ENCODE measurements at places on chromosomes 11 and 22.
A peak's percentile ranks its signal among the peaks of the same experiment; 100 is the strongest.

DNA sequence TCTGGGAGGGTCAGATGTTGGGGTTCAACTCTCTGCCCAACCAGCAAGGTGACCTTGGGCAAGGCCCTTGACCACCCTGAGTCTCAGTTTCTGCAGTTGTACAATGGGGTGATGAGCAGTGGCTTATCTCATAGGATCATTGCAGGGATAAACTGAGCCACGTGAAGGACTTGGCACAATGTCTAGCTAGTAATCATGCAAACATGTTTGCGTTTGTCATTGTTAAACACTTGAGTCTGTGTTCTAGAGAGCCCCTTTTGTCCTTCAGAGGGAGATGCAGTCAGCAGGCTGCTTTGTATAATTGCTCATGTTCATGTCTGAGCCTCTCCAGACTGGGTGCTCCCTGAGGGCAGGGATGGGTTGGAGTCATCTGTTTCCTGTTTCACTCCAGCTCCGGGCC is 15.8 kb downstream of the CD82 start:
- DNase-seq: no peak

DNA sequence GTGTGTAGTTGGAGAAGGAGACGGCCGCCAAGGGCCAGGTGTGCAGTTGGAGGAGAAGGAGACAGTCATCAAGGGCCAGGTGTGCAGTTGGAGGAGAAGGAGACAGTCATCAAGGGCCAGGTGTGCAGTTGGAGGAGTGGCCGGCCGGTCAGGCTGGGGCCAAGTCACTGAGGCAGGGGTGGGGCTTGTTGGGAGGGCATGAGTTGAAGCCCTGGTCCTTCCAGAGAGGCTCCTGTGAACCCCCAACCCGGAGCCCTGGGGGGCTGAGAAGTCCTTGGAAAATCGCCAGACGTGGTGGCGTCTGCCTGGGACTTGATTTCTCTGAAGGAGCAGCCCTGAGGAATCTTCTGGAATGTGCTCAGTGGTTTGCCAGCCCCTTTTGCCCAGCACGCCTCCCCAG is 1320.5 kb downstream of the BRD1 start:
- DNase-seq: no peak

GRCh38 chr22:50640857-50641647 is 13.1 kb upstream of the ARSA start:
- DNase-seq: no peak

DNA sequence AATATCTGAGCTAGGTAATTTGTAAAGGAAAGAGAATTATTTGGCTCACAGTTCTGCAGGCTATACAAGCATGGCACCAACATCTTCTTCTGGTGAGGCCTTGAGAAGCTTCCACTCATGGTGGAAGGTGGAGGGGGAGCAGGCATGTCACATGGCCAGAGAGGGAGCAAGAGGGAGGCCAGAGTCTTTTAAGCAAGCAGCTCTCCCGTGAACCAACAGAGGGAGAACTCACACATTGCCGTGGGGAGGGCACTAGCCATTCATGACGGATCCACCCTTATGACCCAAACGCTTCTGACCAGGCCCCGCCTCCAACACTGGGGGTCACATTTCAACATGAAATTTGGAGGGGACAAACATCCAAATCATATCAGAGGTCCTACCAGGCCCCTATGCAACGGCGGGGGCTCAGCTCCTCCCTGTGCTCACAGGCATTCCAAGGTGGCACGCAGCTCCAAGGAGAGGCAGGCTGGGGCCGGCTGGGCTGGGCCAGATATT is 4.6 kb downstream of the C11orf96 start:
- DNase-seq: no peak

DNA sequence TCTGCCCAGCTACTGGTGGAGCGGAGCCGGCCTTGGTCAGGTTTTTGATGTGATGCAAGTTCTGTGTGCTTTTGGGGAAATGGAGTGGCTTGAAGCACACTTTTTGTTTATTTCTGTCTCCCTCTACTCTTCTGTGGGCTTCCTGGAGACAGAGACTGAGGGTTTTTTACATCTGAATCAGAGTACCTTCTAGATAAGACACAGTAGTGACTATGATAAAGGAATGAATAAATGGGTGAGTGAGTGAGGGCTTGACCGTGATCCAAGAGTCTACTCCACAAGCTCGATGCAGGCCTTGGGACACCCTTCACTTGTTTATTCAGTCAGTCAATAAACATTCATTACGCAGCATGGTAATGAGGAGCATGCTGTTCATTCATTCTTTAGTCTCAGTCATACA is 125.7 kb downstream of the PKNOX2 start:
- DNase-seq: no peak

- DNase-seq: no peak
Observed at GRCh38 chr11:83056204-83056603, 15.5 kb downstream of the RAB30 start.

- peak; percentile 73 for DNase-seq
Observed at GRCh38 chr11:36500315-36500721, 9.8 kb downstream of the TRAF6 start.

DNA sequence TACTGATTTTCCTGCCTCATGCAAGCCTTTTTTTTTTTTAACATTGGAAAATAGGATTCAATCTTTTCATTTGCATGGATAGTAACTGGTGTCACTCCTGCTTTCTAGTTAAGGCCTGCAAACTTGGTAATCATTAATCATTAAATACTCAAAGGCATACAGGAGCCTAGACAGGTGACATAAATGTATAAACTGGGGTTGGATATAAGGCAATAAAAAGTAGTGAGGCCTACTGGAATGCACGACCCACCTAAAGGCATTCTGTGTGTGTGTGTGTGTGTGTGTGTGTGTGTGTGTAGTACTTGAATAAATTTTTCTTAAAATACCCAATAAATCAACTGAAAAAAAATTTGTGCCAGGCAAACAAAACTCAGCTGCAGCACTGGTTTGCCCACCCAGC is 7.9 kb downstream of the TOMM22 start:
- DNase-seq: no peak

DNA sequence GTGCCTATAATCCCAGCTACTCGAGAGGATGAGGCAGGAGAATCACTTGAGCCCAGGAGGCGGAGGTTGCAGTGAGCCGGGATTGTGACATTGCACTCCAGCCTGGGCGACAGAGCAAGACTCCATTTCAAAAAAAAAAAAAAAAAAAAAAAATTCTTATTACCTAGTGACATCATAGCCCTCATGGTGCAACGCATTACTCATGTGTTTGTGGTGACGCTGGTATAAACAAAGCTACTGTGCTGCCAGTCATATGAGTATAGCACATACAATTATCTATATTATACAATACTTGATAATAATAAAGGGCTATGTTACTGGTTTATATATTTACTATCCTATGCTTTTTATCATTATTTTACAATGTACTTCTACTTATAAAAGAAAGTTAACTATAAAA is 41.2 kb downstream of the OR2AT4 start:
- no peak for DNase-seq

DNA sequence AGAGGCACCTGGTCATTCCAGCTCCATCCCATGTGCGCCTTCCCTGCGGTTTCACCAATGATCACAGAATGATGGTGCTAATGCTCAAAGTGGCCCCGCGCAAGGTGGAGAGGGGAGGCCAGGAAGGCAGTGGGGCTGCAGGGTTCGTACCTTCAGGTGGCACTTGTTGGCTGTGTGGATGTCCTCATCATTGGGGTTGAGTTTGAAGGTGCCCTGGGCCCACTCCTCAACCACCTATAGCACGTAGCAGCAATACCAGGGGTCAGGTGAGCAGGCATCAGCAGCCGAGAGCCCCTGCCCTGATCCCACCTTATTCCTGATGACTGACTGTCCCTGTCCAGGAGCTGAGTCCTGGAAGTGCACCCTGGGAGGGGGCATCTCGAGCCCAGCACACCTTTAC is 20.6 kb upstream of the DRICH1 start:
- DNase-seq: no peak

- no peak for DNase-seq
Observed at GRCh38 chr11:114883472-114883871, 205.1 kb downstream of the NXPE2 start.

GRCh38 chr22:44934454-44934735 is 75.4 kb downstream of the PHF21B start:
- no peak for DNase-seq

GRCh38 chr11:47010179-47010578 is 73.6 kb downstream of the CSTPP1 start:
- DNase-seq: no peak

DNA sequence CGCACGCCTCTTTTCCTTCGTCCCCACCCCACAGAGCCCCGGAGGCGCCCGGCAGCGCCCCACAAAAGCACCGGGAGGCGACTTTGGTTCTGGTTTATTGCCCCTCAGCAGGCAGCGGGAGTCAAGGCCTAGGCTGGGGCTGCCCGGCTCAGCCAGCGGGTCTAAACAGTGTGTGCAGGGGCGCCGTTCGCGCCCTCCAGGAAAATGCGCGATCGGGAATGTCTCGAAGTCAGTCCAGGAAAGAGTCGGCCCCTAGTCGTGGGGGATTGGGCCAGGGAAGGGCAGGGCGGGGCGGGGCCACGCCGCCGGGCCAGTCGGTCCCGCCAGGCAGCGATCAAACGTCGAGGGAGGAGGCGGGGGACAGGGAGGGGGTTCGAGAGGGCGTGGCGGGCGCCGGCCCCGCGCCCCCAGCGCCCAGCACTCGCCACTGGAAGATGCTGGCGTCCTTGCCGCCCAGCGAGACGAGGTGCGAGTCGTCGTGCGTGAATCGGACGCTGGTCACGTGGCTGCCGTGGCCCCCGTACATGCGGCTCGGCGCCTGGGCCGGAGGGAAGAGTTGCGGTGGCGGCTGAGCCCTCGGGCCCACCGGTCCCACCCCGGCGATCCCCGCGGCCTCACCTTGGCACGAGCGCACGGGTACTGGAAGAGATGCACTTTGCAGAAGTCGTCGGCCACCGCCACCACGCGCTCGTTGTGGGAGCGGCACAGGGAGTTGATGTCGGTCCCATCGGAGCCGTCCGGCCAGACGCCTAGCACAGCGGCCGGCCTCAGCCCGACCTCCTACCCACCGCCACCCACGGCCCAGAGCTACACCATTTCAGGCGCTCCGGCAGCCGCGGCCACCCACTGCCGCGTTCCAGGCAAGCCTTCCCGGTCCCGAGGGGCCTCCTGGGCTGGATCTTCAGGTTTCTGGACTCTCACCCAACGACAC is 741 bp upstream of the MTA2 start:
- no peak for DNase-seq

- no peak for DNase-seq
Observed at GRCh38 chr11:18461909-18462308, 6.3 kb downstream of the LDHAL6A start.

DNA sequence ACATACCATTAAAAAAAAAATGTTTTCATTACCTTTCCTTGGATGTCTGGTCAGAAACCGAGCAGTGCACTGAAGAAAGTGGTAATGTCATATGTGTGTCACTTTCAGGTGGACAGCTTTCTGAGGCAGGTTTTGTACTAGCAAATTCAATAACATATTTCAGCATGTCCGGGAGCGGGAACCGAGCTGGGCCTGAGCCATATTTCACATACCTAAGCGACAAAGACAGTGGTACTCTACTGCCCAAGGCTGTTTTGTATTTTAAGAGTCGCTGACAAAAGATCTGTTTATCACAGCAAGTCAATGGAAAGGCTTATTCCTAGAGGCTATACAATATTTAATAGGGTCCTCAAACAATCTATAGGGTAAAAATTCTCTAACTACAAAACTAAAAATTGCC is 38.0 kb downstream of the CLDN25 start:
- no peak for DNase-seq

DNA sequence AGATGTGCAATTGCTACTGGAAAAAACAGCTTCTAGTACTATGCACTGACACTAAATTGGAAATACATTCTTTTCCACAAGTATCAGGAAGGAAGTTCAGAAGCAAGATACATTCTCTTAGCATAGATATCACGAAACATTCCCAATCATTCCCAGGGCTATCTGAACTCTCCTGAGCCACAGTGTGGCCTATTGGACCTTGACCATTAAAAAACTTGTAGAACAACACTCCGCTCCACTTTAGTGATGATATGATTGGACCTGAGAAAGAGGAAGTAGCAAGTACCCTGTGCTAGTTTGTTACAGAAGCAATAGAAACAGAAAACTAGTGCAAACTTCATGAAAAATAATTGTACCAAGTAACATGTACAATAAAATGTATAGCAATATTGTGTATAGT is 11.4 kb upstream of the OR5AK2 start:
- no peak for DNase-seq

DNA sequence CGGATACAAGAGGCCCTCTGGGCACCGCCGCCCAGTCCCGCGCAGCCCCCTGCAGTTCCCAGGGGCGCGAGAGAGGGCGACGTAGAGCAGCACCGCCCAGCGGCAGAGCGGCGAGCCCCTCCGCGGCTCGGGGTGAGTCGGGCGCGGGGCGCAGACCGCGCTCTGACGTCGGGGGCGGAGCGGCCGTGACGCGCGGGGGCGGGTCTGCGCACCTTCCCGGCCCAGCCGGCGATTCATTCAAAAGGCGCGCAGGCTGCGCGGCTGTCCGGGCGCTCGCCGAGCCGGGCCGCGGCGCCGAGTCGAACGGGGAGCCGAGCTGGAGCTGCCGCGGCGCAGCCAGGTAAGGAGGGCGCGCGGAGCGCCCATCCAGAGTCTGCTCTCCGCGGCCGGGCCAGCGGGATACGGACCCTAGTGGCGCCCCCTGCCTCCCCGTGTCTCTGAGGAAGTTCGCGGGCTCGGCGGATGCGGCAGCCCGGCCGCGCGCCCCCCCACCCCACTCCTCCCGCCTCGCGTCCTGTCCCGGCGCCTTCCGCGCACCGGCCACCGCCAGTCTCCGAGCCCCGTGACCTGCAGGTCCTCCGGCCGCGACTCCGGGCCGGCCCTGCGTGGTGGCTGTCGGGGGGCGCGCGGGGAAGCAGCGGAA is at the start of gene RELT:
RELT (plus strand) TSS at position 240 of the 643 bp plus-strand sequence. CDS start 12,738 bp downstream, outside the sequence.
- DNase-seq: peak; percentile 63

GRCh38 chr11:75346912-75347647 is 4.4 kb downstream of the ARRB1 start:
- DNase-seq: no peak

DNA sequence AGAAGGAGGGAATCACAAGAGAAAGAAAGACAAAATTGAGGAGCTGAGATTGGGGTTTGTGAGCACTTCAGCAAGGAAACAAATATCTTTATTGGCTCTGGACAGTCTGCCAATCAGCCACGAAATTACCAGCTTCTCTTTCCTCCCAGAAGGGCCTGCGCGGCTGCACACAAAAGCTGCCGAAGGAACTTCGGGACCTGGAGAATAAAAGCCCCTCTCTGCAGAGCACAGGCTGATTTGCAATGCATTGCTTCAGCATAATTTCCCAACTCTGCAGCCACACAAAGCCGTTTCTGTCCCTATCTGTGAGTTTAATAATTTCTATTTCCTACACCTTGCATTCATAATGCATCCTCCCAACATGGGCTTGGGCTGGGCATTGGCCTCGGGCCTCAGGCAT is 522.6 kb downstream of the BUD13 start:
- no peak for DNase-seq

DNA sequence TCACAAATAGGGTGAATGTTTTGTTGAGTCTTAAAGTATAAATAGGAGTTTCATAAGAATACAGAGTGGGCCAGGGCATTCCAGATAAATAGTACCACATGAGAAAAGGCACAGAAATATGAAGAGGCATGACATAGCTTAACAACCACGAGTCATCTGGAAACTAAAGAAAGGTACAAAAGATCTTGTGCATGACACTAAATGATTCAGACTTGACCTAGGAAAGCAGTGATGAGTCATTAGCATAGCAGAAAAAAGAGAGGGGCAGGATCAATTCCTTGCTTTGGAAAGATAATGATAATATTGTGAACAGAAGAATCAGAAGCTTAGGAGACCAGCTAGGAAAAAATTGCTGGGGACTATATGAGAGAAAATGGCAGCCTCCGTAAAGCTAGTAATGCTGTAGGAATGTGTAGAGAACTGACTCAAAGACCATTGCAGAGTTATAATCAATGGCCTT is 47.6 kb upstream of the FIBIN start:
- no peak for DNase-seq

GRCh38 chr22:38075961-38076360 is 8.0 kb downstream of the SLC16A8 start:
- no peak for DNase-seq

GRCh38 chr22:39617970-39618757 is 47.6 kb downstream of the CACNA1I start:
- DNase-seq: no peak
